Stimulated activated CD4-positive, alpha-beta T cell treated with anti-CD3 and anti-CD28 coated beads, TNF-alpha, amount 100 ng/mL, for 4 hours (primary cell): ENCODE measurements at places on chromosomes 7 and 10.

DNA sequence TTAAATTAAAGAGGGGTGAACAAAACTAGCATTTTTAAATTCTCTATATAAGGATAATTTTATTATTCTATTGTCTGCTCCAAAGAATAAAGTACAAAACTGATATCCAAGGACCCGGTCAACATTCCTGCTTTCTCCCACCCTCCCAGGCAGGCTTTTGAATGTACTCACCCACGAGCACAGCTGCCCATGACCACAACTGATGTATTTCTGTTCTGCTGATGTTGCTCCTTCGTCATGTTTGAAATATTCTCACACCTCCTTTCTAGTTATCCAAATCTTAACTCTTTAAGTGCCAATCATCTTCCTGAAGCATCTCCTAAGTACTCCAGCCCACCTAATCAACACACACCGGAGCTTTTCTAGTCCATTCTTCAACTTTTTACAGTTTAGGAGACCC, 46.7 kb downstream of the CALD1 start:
- DNase-seq, result no peak

DNA sequence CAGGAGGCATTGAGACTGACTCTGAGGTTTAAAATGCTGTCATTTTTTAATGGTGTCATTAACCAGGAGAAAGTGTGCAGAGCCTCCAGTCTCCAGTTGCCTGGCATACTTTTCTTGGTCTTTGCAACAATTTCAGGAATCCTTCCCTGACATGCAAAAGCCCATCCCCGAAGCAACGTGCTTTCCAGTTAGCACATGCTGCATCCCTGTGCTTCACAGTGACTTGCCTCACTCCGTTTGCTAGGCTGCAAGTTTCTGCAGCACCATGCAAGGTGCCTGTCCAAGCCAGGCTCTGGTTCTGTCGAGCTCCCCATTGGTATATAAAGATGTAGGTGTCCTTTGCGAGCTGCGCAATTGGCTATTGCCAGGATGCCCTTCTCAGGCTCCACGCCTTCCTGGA, 135.0 kb downstream of the GALNT17 start:
- no peak for DNase-seq

GRCh38 chr7:45112648-45113047, 1.2 kb upstream of the TBRG4 start:
- no peak for DNase-seq

DNA sequence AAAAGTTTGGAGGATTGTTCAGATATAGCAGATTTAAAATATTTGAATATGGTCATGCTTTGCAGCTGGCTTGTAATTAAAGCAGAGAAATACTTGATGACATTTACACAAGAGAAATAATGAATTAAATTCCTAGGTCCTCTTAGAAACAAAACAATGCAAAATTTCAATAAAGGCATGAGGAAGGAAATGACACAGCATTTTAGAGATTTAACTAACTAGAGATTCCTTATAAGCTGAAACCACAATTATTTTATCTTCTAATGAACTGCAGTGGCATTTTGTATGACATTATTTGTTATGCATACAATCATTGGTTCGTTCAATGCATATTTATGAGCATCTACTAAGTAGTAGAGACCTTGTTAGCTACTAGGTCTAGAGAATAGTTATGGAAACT, 490.9 kb downstream of the ZWINT start:
- DNase-seq, result no peak

DNA sequence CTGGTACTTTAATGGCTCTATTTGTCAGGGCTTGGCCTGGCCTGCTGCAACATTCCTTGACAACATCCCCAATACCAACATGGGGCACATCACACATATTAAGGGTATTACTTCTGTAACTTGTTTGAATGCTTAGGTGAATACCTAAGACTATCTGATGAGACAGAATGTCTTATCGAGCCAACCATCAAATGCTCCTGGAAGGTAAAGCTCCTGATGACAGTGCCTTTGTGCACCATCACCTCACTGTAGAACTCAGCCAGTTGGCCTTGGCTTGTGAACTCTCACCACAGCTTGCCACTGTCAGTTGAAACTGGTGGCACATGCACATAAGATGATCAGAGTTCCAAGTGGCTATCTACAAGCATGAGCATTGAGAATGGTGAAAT, 3.7 kb upstream of the MYO1G start:
- no peak for DNase-seq

DNA sequence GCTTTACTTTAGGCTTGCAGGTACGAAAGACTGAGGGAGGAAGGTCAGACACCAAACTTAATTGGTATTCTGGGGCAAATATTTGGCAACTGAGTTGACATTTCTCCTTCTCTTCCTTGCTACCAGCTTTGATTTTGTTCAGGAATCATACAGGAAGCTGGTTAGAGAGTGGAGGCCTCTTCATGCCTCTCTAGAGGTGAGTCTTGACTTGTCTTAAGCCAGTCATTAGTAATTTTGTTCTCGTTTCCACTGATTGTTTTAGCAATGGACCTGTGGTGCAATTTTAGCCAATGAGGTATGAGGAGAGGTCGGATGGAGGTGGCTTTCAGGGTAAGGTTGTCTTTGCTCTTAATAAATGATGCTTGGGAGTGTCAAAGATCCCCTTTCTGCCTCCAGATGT, 2.4 kb upstream of the RP9 start:
- no peak for DNase-seq

DNA sequence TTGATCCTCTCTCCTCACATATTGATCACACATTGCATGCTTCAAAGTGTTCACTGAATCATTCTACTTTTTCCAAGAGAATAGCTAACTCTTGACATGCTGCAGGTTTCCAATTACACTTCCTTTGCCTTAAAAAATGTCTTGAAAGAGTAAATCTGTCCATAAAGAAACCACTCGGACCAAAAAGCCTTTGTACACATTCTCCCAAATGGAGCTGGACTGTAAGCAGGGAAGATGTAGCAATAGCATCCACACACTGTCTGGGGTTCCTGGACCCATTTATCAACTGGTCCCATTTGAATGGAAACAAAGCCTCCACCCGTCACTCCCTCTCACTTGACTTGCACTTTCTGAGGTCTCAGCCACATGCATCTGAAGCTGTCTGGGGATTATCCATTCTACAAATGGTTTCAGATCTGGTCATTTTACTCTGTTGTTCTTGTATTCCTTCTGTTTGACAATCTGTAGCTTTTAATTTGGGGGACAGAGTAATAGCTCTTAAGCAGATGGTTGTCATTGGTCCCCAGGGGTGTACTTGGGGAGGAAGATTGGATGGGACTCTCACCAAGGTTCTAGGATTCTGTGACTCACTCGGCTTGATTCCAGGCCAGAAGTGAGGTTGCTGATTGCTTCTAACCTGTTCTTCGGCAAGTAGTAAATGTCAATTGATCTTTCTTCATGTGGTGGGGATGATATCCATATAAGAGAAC, 203.5 kb downstream of the HIBADH start:
- no peak for DNase-seq

GRCh38 chr10:25015828-25016375, at the start of gene ENKUR:
Gene ENKUR (minus strand): TSS chr10:25016158. CDS start chr10:25015936, 222 bp downstream.
- DNase-seq, result peak; percentile 88

DNA sequence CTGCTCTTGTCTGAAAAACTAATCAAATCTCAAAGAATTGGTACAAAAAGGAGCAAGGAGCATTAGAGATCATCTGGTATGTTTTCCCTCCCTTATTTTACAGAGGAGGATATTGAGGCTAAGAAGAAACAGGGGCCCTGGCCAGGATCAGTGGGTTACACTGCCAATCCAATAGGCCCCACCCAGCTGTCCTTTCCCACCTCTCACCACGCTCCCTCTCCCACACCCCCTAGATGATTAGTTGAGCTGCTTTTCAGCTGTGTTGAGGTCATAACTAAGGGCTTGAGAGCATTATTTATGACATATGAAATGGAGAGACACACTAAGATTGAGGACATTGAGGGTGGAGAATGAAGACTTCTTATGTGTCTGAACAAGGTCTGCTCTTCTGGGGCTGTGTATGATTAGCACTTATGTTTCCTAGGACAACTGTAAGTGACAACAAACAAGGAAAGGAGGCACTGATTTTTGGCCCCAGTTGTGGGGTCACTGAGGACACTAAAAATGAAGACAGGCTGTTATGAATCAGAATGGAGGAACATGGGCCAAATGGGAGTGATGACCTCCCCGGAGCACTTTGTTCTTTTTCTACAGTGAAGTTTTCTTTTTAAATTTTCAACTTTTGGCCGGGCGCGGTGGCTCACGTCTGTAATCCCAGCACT, 26.5 kb downstream of the VWA2 start:
- no peak for DNase-seq

- no peak for DNase-seq
Observed at GRCh38 chr10:93080350-93081046, 6.8 kb downstream of the CYP26A1 start.

- DNase-seq, result no peak
Observed at GRCh38 chr7:11650030-11650429, 182.0 kb downstream of the THSD7A start.

- no peak for DNase-seq
Observed at GRCh38 chr7:101140746-101141382, 13.4 kb upstream of the AP1S1 start.

GRCh38 chr10:13453896-13454295, 74.9 kb downstream of the BEND7 start:
- no peak for DNase-seq

- no peak for DNase-seq
Observed at GRCh38 chr10:128274938-128275337, 148.7 kb upstream of the MKI67 start.

GRCh38 chr7:100632951-100633717, 8.2 kb downstream of the TFR2 start:
- peak; percentile 46 for DNase-seq

DNA sequence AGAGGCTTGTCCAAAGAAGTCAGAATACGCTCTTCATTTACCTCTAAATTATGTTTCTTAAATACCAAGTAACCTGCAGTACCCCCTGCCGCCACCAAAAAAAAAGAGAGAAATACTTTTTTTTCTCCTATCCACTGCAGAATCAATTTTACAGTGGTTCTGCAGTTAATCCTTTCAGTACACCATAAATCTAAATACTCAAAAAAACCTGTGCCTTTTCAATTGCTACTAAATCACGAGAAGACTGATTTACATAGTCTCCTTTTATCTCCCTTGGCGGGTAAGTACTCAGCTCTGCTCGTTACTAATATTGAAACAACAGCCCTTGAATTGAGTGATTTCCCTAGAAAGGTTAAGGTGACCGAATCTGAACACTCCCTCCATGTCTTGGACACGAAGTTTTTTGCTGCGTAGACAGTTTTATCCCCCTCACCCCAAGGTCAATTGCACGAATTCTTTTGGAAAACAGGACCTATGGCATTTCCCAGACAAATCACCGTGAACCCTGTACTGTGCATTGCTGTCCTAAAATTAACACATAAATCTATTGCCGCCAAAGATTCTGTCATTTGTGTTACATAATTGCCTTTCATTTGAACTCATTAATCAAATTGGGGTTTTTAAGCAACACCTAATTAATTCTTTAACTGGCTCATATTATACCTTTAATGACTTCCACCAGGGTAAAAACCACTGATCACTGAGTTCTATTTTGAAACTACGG, 512 bp upstream of the VIM start:
- DNase-seq, result no peak

DNA sequence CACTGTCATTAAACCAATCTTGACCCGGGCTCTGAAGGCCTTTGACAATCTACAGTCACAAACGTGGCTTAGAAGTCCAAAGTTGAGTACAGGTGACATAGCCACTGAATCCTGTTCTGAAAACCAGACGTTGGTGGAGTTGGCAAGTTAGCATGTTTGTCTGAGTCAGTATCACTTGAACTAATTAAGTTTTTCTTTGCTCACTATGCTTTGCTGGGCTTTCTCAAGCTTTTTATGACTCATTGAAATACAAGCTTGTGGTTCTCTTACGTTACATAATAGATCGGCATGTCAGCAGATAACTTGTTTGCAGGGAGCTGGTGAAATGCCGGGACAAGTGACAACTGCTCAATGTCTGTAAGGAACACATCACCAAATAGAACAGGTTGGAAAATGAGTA, 53.8 kb downstream of the ARL5B start:
- no peak for DNase-seq

DNA sequence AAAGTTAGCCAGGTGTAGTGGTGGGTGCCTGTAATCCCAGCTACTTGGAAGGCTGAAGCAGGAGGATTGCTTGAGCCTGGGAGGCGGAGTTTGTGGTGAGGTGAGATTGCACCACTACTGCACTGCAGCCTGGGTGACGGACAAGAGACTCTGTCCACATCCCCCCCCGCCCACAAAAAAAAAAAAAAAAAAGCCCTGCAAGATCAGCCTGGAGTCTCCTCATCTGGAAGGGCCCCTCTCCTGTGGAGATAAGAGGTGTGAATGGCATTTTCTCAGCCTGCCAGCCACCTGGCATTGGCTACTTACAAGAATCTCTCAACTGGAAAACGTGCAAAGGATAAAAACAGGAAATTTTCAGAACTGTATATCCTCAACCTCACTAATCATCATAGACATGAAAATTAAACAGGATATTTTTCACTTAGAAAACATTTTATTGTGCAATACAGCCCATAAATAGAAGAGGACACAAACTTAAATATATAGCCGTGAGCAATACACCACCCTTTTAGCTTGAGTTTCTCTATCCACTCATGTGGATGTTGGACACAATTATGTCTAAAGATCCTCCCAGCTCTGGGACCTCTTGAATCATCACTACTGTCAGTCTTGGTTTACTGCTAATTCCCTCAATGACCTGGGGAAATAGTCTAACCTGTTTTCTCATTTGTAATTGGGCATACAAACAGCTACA, 11.3 kb upstream of the TSPAN15 start:
- no peak for DNase-seq

DNA sequence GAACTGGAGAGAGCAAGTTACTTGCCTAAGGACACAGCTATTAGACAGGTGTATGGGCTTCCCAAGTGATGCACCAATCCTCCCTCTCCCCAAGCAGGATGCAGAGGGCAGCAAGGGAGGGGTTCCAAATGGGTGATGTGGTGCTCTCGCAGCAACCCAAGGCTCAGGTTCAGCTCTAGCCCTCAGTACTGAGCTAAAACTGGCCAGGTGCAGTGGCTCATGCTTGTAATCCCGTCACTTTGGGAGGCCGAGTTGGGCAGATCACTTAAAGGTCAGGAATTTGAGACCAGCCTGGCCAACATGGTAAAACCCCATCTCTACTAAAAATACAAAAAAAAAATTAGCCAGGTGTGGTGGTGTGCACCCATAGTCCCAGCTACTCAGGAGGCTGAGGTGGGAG, 40.7 kb downstream of the GPRIN2 start:
- DNase-seq, result no peak

DNA sequence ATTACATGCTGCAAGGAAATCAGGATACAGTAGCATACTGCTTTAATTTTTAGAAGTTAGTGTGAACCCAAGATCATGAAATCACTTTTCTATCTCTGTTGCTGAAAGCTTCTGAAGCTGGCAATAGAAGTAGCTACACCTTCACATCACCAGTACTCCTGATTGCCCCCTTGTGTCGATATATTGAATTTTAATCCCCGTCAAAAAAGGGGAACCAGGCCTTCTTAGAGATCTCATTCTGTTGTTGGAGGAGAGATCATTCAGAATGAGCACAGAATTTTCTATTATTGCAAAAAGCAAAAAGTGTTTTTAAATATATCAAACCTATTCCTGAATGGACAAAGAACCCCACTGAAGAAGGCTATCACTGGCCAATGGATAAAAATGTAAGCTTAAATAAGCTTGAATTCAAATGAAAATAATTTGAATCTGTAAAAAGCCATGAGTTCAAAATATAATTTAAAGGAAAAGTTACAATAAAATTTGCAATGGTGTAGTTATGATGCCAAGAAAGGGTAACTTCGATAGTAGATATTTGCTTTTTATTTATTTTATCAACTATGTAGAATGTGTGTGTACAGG, 39.7 kb upstream of the TEX47 start:
- no peak for DNase-seq
